Myocyte (in vitro differentiated cells): ENCODE measurements at places on chromosomes 6 and 20. TPM values are rescaled to one million over a fixed set of nuclear protein-coding genes. Genes with fewer than 3 reads are reported as not detected.

CHRNA4 gene
- total RNA-seq: not detected in 2 replicates

SNX21 gene
- total RNA-seq: 131 and 161 TPM in 2 replicates

ZBTB9 gene
- 3.6 and 5.2 TPM in 2 replicates for total RNA-seq

ZNF311 gene
- total RNA-seq: 0.32 and 1.5 TPM in 2 replicates

NOX3 gene
- total RNA-seq: not detected in 2 replicates

GRCh38 chr6:29792123-29793035, 35.2 kb upstream of the HLA-G start:
- DNase-seq: peak; percentile 5

GRCh38 chr6:36759148-36759759, 61.6 kb downstream of the RAB44 start:
- DNase-seq: peak; percentile 70

- no peak for DNase-seq
Observed at GRCh38 chr20:58852543-58853271, at the start of gene GNAS. Gene GNAS (plus strand): TSS chr20:58852716.

DNA sequence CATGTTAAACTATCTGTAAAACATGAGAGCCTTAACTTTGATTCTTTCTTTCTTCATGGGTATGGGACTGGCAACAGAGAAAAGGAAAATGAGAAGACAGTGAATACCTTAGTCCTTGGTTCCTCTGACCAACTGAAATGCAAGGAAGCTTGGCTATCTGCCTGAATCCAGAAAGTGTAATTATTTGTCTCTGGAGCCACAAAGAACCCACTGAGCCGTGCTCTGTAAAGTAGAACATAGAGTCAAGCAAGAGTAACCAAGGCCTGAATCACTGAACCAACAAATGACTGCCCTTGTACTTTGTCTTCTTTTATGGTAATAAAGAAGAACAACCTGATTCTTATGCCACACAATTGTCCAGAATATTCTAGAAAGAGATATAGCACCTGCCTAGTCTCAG, 27.6 kb downstream of the PKHD1 start:
- no peak for DNase-seq
